ENCODE measurements at places on chromosomes 11 and 22.
A peak's percentile ranks its signal among the peaks of the same experiment; 100 is the strongest.

GRCh38 chr11:86460461-86461385 lies 86.0 kb downstream of the CCDC81 start:
- DNase-seq = no peak

DNA sequence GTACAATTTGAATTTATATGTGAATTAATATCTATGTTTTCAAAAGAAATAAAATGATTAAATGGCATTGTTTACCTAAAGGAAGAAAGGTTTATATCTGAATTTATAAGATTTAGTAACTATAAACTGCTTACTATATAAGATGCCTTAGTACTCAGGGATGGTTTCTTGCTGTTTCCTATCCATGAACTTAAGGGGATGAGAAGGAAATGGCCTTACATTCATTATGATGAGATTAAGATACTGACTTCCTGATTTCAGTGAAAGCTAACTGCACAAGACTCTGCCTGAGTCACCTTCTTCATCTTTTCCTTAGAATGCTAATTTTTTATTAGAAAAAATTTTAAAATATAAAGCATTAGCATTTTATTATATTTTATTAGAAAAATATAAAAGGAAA lies 606.3 kb upstream of the ARHGAP42 start:
- DNase-seq = no peak

DNA sequence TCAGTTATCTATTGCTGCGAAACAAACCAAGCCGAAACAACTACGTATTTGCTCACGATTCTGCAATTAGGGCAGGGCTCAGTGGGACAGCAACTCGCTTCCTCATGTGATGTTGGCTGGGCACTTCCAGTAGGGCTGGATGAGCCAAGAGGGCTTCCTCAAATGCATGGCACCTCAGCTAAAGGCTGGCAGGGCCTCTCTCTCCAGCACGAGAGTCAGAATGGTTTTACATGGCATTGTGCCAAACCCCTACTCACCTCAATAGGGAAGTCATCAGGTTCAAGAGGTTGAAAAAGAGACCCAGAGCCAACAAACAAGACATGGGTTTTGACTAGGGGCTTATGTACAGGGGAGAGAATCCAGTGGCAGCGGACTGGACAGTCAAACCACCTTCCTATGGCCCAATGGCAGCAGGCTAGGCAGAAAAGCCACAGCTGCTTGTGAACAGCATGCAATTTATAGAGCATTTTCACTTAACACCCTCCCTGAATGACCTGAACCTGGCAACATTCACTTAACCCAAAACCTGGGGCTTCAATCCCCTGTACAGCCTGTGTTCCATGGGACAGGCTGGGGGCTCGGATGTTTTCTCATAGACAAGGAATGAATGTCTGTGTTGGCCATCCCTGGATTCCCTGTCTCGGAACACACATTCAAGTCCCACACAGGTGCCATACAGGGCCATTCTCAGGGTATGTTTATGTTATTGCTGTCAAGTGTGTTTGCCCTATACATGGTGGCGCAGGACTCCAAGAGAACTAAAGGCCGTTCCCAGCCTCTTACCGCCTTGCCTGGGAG lies 154.2 kb upstream of the NAV2 start:
- DNase-seq = no peak

DNA sequence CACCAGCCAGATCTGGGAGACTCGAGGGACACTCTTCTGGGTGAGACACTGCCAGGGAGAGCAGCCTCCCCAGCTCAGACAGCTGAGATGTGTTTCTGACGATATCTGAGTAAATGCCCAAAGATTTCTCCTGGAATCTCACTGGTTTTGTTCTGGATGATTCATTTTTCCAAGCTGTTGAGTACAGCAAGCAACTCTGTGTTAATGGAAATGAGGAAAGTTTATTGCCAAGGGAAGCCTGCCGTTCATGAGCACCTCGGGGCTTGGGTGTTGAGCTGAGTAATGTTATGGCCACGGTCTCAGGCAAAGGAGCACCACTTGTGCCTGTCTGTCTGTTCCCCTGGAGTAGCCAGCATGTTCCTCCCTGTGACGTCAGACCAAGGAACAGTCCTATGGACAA lies 1132.4 kb downstream of the BRD1 start:
- DNase-seq = no peak

- DNase-seq = no peak
These were observed 1.9 kb downstream of the MMP7 start for GRCh38 chr11:102528618-102529017.

GRCh38 chr11:76371170-76371569 lies 9.8 kb downstream of the THAP12 start:
- no peak for DNase-seq

- DNase-seq = no peak
These were observed 1.9 kb downstream of the RHBDD3 start for GRCh38 chr22:29265929-29266328.

- DNase-seq = no peak
These were observed 29.3 kb downstream of the DMC1 start for GRCh38 chr22:38540701-38541100.

GRCh38 chr11:76604626-76605241 lies 65.8 kb downstream of the LRRC32 start:
- no peak for DNase-seq

DNA sequence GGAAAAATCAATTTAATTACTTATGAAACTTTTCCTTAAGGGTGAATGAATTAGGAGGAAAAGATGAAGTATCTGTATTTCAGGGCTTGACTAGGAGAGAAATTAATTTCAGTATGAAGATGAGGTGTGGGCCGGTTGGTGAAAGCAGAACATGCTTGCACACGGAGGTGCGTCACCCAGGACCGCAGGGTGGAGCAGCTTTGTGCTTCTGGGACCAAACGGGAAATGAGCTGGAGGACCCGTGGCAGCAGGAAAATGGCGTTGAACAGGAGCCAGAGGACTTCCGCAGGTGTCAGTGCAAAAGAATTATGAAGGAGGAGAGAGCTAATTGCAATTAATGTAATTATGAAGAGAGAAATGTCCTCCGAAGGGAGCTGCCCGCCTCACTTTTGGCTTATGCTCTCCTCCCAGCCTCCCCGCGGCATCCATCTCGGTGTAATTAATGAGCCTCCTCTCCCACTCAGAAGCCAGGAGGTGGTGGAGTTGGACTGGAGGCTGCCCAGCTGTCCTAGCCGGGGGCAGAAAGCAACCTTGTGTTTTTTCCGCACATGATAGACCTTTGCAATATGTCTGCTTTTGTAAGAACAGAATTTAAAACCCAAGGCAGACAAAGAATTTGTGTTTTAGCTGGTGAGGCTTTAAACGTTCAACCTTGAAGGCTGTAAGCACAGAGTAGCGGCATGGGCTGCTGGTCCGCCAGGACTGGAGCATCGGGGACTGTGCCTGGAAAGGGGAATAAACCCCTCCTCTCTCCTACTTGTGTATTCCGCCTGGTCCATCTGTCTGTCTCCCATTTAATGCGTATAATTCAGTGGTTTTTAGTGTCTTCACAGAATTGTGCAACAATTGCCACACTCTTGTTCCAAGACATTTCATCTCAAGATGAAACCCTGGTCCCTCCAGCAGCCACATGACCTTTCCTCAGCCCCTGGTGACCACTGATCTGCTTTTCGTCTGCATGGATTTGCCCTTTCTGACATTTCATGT lies 180.6 kb downstream of the TBC1D22A start:
- DNase-seq = no peak

DNA sequence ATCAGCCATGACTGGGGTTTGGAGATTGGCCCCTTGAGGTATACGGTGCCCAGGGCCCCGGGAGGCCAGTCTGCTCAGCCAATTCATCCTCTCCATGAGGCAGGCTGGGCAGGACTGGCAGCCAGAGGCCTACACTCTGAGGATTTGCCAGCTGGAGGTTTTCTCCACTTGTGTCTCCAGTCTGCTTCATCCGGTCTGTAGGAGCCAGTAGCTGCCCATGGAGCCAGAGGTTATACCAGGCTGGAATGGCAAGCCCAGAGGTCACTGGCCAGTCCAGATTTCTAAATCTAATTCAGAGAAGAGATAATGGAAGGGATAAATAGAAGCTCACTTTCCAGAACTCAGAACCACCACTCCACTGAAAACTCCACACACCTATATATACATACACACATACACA lies 10.0 kb downstream of the FHIP1B start:
- no peak for DNase-seq

GRCh38 chr11:24773322-24773721 lies 276.5 kb downstream of the LUZP2 start:
- DNase-seq = no peak

DNA sequence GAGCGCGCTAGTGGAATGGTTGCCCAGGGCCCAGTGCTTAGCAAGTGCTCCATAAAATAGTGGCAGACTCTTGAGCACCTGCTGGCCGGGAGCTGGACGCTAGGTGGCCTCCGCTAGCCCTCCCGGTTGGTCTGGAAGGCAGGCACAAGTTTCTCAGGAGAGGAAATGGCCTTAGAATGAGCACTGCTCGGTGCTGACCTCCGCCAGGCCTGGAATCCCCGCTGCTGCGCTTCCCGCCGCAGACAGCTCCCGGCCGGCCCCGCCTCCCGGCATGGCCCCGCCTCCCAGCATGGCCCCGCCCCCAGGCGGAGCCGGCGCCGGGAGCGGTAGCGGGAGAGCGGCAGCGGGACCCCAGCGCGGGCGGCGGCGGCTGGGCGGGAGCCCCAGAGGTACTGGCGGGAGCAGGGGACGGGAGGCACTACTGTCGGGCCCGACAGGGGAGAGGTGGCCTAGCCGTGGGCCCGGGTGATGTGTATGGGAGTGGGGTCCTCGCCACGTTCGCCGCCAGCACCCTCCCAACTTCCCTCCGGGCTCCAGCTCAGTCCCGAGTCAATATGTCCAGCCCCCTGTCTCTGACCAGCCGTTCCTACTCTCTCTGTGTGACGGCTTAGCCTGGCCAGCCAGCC lies at the start of gene SIPA1:
Gene SIPA1, plus strand, starts transcription at position 308 of the 626 bp plus-strand sequence. CDS start 2,821 bp downstream, outside the sequence.
- peak; percentile 84 for DNase-seq

DNA sequence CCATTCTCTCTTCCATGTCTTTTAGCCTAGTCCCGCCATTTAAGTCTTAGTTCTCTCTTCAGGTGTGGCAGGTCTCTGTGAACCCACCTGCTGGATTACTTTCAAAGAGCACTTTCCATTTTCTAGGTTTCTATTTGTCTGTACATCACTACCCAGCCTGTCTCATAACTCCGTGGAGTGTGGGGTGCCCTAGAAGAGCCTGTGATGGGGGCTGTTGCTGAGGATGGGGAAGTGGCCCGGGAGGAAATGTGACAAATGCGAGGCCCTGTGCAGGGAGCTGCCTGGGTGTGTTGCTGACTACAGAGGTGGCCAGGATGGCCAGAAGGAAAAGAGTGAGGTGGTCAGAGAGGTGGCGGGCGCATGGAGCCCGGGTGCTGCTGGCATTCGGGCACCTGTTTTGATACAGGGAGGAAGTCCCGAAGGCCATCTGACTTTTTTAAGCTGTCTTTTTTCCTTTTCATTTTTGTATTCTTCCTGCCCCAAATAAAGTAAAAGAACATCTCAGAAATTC lies 10.7 kb downstream of the DGCR8 start:
- no peak for DNase-seq

- no peak for DNase-seq
These were observed 60.6 kb downstream of the DGCR2 start for GRCh38 chr22:19061471-19062138.
